Activated CD4-positive, alpha-beta T cell treated with anti-CD3 and anti-CD28 coated beads for 36 hours (primary cell): ENCODE measurements at places on chromosomes 7 and 10.

- DNase-seq, result no peak
Measured at GRCh38 chr7:155109121-155109520, 39.0 kb downstream of the HTR5A start.

- no peak for DNase-seq
Measured at GRCh38 chr10:77180794-77181193, 456.8 kb downstream of the KCNMA1 start.

DNA sequence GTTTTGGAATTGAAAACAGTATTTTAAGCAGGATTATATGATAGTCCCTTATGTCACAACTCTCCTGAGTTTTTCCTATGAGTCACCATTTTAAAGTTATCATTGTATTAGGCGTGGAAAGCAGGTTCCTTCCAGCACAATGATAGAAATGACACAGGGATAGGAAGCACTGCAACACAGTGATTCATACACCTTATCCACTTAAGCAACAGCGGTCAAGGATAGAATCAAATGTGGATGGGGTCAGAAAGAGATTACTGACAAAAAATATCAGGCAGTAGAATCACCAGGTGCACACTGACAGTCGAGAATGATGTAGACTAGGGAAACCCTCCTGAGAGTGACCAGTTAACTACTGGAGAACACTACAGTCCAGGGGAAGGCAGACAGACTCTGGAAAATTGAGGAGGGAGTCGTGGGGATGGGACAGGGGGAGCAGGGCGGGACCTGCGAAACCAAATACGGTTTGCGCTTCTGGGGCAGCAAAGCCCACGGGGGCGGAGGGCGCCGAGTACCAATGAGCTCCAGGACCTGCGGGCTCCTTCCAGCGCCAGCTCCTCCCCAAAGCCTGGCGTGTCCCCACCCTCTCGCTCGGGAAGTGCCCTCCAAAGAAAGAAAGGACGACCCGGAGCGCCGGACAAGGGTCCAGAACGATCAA, 479 bp downstream of the PNPLA8 start:
- no peak for DNase-seq

- no peak for DNase-seq
Measured at GRCh38 chr10:96038476-96039387, 4.7 kb upstream of the CCNJ start.

GRCh38 chr10:30639946-30640786, 10.6 kb upstream of the LYZL2 start:
- no peak for DNase-seq

GRCh38 chr7:40329601-40330153, 194.9 kb downstream of the SUGCT start:
- no peak for DNase-seq

DNA sequence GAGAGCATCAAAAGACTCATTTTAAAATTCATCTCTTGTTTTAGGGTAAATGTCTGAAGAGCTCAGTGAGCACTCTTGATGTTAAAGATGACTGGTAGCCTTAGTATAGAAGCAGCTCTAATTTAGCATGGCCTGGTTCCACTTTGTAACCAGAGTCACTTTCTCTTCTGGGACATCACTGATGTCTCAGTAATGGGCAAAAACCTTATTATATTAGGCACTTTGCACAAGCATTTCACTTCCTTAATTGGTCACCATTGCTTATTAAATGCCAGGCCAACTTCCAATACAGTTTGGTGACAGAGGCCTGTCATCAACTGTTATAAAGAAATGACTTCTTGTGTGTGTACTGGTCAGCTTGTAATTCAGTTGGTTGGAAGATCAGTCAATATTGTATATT, 53.0 kb downstream of the STEAP1B start:
- no peak for DNase-seq

GRCh38 chr7:54091322-54091721, 450.9 kb upstream of the VSTM2A start:
- no peak for DNase-seq

GRCh38 chr7:33738260-33738935, 166.9 kb upstream of the BMPER start:
- no peak for DNase-seq

GRCh38 chr7:69434398-69434815, 163.9 kb upstream of the AUTS2 start:
- DNase-seq, result no peak

GRCh38 chr10:108629834-108630233, 1293.5 kb downstream of the XPNPEP1 start:
- no peak for DNase-seq

- DNase-seq, result no peak
Measured at GRCh38 chr7:17984288-17984687, 43.4 kb downstream of the PRPS1L1 start.

GRCh38 chr7:155919391-155920067, 107.3 kb upstream of the SHH start:
- DNase-seq, result no peak

GRCh38 chr10:30057421-30057841, 2.0 kb downstream of the JCAD start:
- no peak for DNase-seq

DNA sequence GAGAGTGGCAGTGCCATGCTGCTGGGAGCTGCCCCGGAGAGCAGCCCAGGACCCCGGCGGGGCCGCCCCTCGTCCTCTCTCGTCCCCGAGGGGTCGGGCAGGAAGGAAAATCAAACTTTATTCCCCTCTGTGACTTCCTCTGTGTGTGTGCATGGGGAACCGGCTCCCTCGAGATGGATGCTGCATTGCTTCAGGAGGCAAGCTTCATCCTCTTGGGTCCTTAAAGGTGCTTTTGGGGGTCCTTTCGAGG, 726 bp downstream of the MCU start:
- no peak for DNase-seq

DNA sequence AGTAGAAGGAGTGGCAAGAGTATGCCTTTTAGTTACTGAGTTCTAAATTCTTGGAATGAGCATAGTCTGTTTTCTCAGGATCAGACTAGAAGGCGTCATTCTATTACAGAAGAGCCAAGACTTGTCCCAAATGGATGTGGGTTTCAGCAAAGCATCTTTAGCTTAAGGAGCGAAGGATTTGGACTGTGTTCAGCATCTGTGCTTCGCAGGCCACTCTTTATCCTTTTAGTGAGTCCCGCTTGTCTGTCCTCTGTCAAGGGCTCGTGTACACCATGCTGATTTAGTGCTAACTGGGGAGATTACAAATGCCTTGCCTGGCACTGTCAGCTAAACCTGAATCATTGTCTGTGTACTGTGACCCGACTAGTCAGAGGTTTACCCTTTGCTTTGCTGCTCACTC, 465.7 kb downstream of the AUTS2 start:
- no peak for DNase-seq

DNA sequence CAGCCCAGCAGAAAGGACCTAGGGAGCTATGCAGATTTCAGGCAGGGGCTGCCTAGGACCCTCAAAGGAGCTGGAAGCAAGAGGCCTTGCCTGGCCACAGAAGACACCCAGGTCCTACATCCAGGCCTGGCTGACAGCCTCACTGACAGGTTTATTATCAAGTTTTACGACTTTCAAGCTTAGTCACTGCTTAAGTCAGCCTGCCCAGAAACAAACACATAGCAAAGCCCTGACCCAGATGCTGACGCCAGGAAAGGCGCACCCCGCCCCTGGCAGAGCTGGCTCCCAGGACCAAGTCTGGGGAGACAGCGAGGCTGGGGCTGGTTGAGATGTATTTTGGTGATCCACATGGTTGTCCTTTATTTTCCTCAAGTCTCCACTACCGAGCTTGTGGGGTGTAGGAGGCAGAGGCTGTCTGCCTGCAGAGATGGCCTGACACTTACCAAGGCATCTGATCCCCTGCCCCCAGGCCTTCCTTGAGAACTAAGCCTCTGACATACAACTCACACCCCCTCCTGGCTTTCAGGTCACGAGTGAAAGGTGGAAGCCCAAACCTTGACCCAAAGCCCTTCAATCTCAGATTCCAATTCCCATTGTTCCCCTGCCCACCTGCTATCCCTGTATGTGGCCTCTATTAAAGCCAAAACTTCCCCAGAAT, 80.7 kb upstream of the EMX2 start:
- DNase-seq, result no peak

DNA sequence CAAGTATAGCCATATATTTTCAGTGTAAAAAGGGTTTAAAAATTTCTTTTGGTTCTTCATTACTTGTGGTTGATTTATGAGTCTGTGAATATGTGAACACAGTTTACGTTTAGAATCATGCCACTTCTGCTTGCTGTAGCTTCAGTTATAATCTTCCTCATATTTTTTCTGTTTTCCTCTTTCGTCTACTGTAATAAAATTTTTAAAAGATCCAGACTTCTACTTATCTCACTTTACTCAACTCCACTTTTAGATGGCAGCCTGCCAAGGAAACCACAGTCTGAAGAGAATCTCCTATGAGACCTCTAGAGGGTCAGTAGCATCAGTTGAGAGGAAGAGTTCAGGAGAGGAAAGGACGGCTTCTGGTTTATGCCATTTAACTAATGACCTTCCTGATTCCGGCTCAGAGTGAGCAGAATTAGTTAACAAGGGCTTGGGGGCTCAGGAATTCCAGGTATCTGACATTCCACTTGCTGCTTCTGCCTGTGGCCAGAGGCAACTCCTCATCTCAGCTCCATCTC, 21.4 kb downstream of the CREB5 start:
- no peak for DNase-seq

DNA sequence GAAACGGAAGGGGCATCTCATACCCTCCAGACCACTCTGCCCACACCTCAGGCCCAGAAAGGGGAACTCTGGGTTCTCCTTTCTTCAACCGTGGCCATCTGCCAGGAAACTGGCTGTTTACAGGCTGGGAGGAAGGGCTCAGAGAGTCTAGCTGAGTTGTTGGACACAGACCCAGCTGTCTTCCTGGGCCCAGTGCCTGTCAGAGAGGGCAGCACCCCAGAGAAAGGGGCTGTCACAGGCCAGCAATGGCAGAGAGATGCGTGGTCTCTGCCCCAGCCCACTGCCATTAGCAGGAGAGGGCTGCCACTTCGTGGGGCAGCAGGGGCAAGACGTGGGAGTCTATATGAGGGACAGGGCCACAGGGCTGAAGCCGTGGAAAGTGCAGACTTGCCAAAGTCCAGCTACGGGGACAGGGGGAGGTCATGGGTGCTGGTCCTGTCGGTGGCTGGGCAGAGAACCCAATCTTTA, 11.0 kb downstream of the GRID1 start:
- DNase-seq, result no peak

GRCh38 chr7:20745702-20746101, 41.0 kb downstream of the SP8 start:
- no peak for DNase-seq

- DNase-seq, result no peak
Measured at GRCh38 chr10:71582019-71582418, 137.6 kb downstream of the C10orf105 start.

DNA sequence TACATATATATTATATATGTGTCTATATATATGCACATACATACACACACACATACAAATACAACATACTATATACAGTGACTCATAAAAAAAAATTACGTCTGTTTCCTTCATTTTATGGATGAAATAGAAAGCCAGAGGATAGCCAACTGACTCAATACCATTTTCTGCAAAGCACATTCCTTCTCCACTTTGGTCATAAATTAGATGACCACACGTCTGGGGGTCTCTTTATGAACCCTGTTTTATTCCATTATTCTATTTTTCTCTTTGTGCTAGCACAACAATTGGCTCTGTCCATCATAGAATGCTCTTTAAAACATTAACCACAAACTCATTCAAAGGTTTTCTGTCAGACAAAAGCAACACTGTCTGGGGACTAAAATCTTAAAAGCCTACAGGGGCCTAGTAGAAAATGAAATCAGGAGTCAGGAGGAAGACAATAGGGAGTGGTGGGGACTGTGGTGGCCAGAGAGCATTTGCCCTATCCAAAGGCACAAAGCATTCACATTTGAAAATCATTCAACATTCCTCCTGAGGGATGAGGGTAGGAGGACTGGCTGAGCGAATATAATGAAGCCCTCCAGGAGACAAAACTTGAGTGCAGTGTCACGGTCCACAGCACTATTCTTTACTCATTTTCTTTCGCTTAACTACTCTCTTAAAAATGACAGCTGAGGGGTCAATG, 4.3 kb downstream of the CUBN start:
- DNase-seq, result no peak

DNA sequence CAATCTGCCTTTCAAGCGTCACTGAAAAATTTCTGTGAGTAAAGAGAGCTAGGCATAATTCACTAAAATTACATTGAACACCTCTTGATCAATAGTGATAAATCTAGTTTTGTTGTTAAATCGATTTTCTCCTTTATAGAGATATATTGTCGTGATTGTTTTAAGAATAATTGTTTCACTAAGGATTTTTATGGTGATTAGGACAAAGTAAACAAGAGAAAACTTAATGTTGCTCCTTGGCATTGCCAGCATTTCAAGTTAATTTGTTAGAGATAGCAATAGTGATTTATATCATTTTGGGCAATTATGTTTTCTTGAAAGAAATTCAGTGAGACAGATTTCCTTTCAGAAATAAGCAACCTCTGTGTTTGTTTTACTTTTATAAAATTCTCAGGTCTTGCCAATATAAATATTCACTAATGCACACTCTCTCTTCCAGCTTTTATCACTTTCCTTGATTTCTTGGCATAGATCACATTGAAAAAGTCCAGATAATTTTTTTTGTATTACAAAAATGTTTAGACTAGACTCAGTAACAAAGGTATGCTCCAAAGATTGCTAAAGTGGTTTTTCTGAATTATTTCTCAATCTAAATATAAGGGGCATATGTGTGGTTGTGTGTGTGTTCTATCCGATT, 538.7 kb downstream of the TFEC start:
- no peak for DNase-seq

DNA sequence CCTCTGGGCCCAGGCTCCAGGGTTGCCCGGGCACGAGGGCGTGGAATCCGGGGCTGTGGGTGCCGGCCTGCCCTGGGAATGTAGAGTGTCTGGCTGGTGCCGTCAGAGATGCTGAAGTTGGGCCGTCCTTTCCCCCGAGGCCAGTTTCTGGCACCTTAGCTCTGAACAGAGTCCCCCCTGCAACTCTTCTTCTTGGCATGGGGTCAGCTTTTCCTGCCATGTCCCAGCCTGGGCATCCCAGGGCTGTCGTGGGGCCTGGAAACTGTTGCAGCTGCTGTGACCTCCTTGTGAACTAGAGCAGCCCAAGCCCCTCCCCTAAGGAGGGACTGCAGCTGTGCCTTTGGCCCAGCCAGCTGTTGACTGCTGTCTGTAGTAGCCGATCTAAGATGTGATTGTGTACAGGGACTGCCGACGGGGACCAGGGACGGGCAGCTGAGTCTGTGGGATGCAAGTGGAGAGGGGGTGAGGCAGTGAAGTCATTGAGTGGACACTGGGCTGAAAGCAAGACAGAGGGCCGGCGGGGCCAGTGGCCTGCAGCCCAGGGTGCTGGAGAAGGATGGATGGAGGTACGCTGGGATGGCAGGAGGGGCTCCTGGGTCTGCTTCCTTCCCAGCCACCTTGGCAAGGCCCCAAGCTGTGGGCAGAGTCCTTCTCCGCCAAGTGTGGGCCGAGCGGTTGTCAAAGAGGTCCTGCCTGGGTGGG, 35.8 kb downstream of the GBX1 start:
- no peak for DNase-seq

DNA sequence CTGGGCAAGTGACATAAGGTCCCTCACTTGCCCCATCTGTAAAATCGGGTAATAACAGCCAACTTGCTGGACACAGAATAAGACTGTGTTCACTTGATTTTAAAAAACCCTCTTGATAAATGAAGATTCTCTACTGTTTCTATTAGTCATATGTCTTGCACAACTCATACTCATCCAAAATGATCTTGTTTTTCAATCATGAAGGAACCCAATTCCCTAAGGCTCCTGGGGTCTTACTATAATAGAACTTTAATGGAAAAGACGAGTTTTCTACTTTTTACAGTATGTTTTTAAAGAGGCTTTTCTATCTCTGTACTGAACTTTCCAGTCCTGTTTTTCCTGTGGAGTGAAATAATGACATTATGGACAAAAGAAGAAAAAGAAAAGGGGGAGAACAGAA, 103.8 kb downstream of the ARID5B start:
- no peak for DNase-seq

GRCh38 chr7:48466713-48467112, 295.5 kb downstream of the ABCA13 start:
- DNase-seq, result no peak
